ENCODE measurements at places on chromosomes 1 and 21.

DNA sequence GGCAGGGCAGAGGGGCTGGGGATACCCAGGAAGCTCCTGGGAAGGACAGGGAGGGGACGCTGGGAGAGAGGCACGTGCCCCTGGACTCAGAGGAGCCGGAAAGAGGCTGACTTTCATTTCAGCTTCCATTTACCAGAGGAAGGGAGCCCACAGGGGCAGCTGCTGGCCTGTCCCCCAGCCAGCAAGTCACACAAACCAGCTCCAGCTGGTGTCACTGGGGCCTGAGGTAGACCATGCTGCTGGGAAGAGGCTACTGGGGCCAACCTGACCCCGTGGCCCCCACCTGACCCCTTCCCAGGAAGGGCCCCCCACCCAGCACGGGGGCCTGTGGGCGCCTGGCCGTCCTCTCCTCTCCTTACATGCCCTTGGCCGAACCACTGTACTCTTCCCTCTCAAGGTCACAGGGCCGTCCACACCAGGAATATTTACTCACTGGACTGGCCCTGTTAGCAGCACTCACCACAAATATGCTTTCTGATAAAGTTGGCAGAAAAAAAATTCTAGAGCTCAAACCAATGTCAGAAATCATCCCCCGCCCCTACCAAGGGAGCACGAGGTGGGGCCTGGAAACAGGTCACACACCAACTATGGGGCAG, 110.5 kb downstream of the CASZ1 start:
- no peak for DNase-seq

GRCh38 chr1:111833334-111833733, 77.6 kb downstream of the DDX20 start:
- no peak for DNase-seq

GRCh38 chr1:112445596-112445995, 49.6 kb downstream of the CTTNBP2NL start:
- no peak for DNase-seq

DNA sequence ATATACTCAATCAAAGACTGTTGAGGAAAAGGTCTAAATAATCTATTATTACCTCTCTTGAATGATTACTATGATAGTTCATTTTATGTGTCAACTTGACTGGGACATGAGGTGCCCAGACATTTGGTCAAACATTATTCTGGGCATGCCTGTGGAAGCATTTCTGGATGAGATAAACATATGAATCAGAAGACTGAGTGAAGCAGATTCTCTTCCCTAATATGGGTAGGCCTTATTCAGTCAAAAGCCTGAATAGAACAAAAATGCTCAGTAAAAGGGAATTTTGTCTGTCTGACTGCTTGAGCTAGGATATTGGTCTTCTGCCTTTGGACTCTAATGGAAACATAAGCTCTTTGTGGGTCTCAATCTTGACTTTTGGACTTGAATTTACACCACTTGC, 73.3 kb upstream of the SOX13 start:
- DNase-seq, result no peak

Measured in H9 (cell line).